ENCODE measurements at places on chromosomes 16 and 17.

DNA sequence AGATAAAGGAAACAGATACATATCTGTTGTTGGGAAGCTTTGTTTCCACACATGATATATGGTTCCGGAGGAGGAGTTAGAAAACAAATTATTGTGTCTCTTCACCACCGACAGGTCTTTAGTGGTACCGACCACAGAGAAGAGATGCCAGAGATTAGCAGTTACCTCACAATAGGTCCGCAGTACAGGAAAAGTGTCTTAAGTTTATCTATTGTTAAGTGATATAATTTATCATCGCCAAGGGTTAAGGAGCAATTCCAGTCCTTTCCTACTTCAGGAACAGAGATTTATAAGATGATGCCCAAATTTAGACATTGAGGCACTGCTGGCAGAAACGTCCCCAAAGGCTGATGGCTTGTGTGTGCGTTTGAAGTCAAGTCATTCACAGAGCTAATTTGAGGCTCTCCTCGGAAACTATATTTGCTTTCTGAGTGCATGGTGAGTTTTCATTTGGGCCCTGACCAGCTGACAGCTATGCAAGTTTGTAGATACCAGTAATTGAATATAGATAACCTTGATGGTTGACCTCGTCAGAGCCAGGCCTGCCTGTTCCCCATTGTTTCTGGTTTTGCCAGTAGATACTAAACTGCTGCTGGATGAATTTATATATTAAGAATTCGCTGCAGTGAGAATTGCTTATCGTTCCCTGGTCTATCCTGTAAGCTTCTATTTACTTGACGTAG, 196.4 kb upstream of the IRX3 start:
- DNase-seq, result no peak

DNA sequence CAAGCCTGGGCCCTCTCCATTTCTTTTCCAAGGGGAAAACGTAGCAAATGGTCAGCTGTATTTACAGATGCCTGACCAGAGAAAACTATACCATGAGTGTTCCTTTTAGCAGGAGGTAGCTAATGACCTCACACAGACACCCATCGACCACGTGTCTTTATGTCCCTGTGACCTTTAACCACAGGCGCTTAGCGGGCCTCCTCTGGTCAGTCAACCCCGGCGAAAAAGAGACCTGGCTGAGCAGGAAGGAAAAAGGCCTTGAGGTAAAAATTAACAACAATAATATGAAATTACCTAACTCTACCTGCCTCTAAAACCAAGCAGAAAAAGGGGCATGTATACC, 9.1 kb downstream of the NUDT16L1 start:
- no peak for DNase-seq

- peak; percentile 81 for DNase-seq
Observed at GRCh38 chr17:58083491-58084316, 485 bp downstream of the DYNLL2 start.

DNA sequence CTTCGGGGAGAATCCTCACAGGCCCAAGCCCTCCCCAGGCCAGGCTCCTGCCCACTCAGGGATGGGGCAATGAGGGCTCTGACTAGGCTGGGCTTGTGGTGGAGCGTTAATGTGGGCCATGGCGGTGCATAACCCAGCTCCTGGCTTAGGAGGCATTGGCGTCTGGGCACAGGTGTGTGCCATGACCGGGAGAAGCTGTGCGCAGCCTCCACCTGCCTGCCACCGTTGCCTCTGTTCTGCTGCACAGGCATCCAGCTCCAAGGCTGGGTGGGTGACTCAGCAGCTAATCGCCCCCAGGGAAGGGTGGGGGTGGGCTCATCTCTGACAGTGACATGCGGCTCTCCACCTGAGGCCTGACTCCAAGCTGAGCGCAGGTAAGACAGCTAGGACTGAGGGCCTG, 3.5 kb upstream of the ARHGAP27 start:
- DNase-seq, result no peak

GRCh38 chr17:79872762-79873161, 33.5 kb upstream of the CBX4 start:
- DNase-seq, result no peak

GRCh38 chr17:16989953-16990860, 18.3 kb upstream of the TNFRSF13B start:
- DNase-seq, result no peak

DNA sequence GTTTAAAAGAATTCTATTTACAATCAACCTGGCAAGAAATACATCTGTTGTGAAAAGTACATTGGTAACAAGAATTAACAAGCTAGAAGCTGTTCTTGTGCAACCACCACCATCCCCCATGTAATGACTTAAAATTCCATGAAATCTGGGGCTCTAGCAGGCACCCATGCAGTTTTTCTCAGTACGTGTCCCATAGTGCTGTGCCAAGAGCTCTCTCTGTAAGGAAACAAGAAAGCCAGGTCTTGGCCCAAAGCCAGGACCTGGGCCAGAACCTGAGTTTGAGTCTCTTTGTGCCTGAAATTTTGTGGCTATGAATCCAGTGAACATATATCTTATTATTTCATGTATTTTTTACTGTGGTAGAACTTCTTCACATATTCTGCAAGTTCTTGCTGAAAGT, 46.6 kb downstream of the NUP93 start:
- no peak for DNase-seq

DNA sequence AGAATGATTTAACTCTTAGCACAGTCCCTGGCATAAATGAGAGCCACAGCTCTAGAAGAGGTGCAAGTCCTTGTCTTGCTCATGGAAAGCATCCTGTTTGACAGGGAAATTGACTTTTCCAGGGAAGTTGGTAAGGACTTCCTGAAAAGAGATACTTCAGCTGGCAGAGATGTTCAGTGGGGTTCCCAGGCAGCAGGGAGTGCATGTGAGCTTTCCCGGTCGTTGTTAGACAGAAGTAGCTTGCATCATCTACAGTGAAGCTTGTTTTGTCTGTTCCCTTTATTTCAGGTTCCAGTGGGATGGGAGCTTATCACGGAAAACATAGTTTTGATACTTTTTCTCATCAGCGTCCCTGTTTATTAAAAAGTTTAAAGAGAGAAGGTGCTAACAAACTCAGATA, 22.9 kb downstream of the ALDH3A2 start:
- no peak for DNase-seq

- DNase-seq, result peak; percentile 60
Observed at GRCh38 chr16:56041556-56042140, 149.6 kb upstream of the GNAO1 start.

GRCh38 chr16:87687126-87687910, 78.5 kb downstream of the KLHDC4 start:
- DNase-seq, result no peak

DNA sequence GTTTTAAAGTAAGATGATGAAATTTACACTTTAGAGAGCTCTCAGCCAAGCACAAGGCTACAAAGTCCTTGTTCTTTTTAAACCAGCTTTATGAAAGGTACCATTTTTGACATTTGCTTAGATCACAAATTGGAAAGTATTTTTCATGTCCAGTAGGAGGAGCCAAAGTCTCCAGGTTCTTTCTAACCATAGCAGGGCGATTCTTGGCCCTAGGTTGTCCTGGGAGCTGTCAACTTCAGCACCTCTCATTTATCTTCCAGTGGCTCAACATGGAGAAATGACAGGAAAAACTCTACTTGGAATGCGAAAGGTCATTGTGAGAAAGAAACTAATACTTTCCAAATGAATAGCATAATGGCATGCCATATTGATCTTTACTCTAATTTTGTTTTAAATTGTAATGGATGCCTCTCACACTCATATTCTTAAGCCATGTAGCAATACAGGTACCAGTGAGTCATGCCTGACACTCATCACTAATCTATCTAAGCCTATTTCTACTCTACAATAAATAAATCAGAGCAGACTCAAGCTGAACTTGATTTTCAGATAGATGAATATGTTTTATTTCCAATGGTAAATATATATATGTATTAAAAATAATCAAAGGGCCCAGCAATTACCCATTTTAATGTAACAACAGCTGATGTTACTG, 919.1 kb upstream of the EEF2KMT start:
- no peak for DNase-seq

GRCh38 chr17:38430316-38430715, 2.1 kb downstream of the ARHGAP23 start:
- no peak for DNase-seq

DNA sequence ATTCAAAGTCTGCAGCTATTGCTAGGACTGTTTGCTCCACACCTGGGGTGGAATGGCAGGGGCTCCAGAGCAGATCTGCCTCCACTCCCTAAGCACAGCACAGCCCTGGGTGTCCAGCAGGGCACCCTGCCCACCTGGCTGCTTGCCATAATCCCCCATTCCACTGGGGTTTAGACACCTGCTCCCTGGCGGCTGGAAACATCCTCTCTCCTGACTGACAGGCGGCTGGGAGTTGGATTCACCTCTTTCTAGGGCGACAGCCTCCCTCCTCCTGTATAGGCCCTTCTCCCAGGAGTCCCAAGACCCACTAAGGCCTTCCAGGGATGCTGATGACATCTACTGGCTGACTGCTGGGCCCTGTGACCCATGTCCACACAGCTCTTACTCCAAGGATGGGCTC, 18.0 kb downstream of the HDAC5 start:
- no peak for DNase-seq

DNA sequence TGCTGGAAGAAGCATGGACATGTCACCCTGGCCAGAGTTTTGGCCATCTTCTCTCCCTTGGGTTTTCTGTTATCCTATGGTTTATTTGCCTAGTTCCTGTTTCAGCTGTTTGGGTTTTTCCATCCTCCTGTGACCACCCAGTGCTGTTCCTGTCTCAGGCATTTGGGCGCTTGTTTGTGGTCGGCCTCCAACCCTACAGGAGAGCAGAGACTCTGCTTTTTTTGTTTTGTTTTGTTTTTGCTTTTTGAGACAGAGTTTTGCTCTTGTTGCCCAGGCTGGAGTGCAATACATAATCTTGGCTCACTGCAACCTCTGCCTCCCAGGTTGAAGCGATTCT, 3.3 kb upstream of the ZC3H7A start:
- DNase-seq, result no peak

DNA sequence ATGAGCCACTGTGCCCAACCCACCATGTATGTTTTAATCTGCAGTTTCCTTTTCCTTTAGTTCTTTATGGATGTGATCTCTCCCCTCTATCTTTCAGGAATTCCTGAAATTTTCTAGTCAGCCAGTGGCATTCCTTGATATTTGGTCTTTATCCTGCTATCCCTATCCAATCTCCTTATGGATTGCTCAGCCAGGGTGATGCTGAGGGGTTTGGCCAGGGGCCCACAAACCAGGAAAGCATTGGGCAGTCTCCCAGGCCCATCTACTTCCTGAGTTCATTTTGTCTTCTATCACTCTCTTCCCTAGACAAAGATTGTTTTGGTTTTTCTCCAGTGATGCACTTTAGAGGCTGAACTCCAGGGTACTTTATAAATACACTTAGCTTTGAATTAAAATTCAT, 115.9 kb downstream of the KATNIP start:
- no peak for DNase-seq

GRCh38 chr17:17019430-17019762, 22.9 kb upstream of the MPRIP start:
- no peak for DNase-seq

DNA sequence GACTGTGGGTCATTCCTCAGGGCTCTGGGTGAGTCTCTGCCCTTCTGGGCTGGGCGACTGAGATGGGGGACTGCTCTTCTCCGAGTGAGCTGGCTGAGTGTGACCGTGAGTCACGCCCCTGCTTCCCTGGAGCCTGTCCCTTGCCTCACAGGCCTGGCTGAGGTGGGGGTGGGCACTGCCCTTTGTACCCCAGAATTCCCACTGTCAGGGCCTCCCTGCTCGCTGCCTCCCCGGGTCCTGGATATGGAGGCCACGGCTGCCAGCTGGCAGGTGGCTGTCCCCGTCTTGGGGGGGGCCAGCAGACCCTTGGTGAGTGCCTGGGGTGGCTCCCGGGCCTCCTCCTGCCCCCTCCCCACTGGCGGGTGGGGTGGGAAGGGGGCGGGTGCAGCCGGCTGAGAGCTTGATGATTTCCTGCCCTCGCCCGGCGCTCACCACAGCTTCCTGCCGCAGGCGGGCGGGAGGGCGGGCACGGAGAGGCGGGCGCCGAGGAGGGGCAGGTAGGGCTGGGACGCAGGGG, at the start of gene LAT:
TSS of gene LAT (plus strand) at position 434 of the 517 bp plus-strand sequence. CDS start 366 bp downstream, outside the sequence.
- DNase-seq, result peak; percentile 87

DNA sequence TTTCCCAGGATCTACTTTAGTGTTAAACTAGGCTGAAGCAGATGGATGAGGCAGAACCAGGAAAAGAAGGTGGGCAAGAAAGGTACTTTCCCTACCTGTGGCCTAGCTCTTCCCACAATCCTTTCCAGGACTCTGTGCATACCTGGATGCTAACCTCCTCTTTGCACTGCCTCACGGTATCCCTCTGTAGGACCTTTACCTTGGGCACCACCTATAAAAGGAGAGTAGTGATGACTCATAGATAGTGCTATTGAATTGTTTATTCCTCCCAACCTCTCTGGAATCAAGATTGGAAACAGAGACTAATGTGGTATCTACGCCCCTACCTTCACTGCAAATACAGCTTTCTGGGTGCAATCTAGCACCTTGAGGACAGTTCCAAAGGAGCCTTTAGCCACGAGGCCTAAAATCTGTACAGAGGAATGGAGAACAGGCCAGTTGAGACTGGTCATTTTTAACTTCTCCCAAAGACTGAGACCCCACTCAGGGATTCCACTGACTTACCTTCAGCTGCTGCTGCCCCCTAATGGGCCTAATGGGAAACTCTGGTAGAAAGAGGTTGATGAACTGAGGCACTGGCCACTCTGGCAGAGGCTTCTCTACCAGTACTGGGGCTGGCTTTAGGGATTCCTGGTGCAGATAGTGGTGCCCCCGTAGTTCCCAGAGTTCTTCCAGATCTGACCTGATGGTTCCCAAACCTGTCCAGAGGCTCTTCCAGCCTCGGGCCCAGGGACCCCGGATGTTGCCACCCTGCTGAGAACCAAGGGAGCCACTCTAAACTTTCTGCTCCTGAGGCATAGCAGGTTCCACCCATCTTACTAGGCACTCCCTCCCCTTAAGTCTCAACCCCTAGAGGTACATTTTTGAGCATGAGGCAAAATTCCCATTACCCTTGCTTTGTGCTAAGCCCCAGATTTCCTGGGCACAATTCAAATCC, 781 bp downstream of the RSKR start:
- DNase-seq, result peak; percentile 51

DNA sequence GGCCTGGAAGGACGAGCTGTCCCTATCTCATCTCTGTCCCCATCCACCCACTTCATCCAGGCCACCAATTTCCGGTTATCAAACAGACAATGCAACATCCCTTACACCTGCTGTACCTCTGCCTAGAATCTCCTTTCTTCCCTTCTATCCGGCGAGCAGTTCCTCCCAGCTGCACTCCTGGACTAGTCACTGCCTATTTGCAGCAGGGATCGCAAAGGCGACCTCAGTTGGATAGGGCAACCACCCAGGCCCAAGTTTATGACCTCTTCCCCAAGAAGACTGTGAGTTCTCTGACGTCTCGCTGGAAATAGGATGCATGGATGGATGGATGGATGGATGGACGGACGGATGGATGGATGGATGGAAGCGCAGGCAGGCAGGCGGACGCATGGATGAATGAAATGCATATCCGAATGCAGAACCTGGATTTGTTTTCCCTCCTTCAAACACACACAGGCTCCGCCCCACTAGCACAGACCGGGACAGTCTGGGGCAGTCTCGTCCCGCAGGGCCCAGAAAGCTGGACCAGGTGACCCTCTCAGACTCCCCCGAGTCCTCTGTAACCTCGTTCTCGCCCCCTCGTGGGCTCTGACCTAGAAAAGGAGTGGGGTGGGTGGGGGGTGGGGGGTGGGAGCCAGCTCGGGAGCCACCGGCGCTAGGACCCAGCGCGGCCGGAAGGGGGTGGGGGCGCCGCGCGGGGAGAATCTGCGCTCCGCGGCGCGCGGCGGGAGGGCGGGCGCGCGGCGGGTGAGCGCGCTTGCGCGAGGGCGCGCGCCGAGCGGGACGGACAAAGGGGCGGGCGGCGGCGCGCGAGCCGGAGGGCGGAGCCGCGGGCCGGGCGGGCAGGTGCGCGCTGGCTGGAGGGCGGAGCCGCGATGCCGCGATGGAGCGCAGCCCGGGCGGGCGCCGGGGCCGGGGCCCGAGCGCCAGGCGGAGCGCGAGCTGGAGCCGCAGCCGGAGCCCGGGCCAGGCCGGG, at the start of gene SBK1:
TSS of gene SBK1 (plus strand) at position 875 of the 976 bp plus-strand sequence. CDS start 24,867 bp downstream, outside the sequence.
- peak; percentile 91 for DNase-seq
